ENCODE measurements at places on chromosomes 16 and 17.

- DNase-seq: no peak
These were observed 256.4 kb downstream of the CDH13 start for GRCh38 chr16:82882982-82883835.

GRCh38 chr16:48918520-48919258 is 308.7 kb upstream of the N4BP1 start:
- DNase-seq: no peak

GRCh38 chr16:466651-467050 is 41.2 kb downstream of the RAB11FIP3 start:
- no peak for DNase-seq

DNA sequence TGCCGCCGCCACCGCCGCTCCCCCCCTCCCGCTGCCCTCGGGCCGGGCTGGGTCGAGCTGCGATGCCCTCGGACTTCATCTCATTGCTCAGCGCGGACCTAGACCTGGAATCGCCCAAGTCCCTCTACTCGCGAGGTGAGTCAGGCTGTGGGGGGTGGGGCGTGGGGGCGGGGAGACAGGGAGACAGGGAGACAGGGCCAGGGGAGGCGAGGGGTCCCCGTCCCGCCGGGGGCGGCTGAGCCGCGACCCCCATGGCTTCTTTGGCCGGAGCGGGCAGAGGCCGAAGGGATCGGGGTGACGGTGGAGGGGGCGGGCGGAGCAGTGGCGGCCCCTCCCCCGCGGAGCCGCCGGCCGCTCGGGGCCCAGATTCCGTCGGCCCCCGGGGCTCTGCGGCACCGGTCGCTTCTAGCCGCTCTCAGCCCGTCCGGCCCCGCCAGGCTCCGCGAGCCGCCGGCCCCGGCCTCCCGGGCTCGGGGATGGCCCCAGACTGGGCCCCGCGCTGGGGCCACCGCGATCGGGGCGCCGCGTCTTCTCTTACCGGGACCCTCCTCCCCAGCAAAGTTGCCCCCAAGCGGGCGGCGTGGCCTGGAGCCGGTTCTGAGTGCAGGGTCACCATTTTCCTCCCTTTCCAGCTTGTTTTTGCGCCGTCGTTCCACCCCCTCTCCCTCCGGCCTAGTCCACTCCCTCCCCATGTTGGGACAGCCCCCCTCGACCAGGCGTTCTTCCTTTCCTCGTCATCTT is 644 bp downstream of the NFAT5 start:
- peak; percentile 79 for DNase-seq

- no peak for DNase-seq
These were observed 231.1 kb upstream of the TBX2 start for GRCh38 chr17:61168506-61168905.

DNA sequence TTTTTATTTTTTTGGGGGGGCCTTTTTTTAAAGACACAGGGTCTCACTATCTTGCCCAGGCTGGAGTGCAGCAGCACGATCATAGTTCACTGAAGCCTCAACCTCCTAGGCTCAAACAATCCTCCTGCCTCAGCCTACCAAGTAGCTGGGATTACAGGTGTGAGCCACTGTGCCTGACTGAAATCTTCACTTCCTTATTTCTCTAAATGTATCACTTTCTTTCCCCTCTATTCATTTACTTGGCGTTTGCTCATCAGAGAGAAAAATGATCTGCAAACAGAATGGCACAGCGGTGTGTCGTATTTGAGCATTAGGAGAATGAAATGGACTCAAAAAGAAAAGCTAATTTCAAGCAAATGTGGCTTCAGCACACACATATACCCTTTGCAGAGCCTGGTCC is 44.3 kb upstream of the CDH5 start:
- DNase-seq: no peak

DNA sequence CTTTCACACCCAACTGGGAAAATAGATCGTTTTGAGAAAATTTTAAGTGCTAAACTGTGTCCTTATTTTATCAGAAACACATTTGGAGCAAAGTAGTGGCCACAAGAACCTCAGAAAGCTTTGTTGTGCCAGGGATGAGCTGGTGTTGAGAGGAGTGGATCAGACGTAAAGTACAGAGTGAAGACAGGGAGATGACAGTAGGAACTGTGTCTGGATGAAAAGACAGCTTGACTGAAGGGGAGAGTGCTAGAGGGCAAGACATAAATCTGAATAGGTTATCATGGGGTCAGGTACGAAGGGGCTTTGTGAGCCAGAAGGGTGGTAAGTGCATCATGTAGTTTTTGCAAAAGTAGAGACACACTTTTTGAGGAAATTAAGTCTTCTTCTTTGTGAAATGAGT is 39.3 kb upstream of the CARMIL2 start:
- DNase-seq: no peak

GRCh38 chr16:15691046-15691445 is 41.0 kb downstream of the NDE1 start:
- DNase-seq: no peak

- DNase-seq: no peak
These were observed 352.5 kb downstream of the KCNJ2 start for GRCh38 chr17:70521821-70522256.

DNA sequence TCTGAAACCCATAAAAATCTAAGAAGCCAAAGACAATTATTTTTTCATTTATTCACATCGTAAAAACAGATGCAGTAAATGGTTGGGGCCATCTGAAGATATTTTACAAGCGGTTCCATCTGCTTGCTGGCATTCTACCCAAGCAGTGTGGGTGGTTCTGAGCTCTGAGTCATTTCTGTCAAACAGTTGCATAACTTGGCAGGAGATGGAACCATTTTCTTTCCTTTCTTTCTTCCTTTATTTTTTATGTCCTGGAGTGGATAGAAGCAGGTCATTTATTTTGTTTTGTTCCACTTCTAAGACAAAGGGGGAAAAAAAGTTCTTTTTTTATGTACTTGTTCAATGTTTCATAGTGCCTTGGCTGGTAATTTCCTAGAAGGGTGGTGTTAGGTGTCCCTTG is 1151.9 kb upstream of the GOT2 start:
- DNase-seq: peak; percentile 70

DNA sequence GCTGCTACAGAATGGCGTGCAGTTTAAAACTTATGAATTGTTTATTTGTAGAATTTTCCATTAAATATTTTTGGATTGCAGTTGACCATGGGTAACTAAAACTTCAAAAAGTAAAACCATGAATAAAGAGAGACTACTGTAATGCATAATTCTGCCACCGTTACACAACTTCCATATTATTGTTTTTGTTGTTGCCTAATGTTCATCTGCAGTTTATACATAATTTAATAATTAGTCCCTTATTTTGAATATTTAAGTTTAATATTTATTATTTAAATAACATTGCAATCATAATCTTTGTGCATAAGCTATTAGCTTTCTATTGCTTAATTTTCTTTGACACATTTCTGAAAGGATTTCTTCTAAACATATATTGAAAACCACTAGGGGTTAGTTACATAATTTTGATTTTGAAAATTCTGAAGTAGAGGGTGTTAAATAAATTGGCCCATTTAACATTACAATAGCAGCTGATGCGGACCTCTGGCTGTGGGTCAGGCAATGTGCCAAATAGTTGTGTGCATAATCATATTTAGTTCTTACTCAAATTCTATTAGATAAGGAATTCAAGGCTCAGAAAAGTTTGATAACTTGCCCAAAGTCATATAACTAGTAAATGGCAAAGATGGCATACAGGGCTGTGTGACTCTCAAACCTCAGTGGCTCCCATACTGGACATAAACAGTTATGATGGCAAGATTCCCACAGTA is 31.1 kb downstream of the PPM1E start:
- DNase-seq: peak; percentile 85

DNA sequence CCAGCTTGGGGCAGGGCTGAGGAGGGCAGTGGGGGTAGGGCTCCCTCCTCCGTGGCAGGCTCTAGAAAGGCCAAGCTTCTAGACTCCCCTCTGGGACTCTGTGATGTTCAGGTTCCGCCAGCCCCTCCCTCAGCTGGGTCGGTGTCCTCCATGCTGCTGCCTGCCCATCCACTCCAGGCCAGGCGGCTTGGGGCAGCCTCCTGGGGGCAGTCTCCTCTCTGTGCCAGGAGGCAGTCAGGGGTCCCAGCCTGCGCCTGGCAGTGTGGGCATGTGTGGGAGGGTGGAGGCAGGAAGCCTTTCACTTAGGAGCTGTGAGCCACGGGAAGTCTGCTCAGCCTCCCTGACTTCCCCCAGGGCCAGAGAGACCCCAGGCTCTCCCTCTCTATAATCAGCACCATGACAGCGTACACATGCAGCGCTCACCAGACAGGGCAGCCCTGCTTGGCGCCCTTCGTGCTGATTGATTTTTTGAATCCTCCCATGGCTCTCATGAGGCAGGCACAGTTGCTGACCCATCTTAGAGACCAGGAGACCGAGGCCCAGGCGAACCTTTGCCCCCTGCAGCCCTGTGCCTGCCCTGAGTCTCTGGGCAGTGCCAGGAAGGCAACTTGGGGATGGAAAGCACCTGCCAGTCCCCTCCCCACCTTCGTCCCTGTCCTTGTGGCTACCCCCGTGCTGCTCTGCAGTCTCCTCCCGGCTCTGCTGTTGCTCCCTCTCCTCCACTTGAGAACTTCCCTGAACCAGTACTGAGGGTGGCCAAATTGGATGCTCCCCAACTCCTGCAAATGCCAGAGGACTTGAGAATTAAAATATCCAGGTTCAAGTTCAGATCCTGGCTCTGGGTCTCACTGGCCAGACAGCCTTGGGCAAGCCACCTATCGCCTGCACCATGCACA is 234.7 kb upstream of the GSE1 start:
- DNase-seq: no peak

- DNase-seq: no peak
These were observed 197.2 kb downstream of the RBFOX3 start for GRCh38 chr17:79413611-79414010.

DNA sequence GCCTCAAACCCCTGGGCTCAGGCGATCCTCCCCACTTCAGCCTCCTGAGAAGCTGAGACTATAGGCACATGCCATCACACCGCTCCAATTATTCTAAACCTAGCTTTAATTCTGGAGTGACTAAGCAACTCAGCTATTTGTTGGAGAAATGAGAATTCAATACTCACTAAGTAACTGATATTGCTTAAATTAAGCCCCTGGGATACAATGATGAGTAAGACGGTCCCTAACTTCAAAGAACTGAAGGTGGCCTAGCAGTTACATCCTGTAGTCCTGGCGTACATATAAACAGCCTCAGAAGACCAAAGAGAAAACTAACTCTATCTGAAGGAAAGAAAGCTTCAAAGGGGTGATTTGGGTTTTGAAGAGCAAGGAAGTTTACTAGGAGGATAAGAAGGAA is 25.0 kb downstream of the XPO6 start:
- peak; percentile 60 for DNase-seq

- DNase-seq: no peak
These were observed 18.6 kb downstream of the GDPD1 start for GRCh38 chr17:59238906-59239305.

DNA sequence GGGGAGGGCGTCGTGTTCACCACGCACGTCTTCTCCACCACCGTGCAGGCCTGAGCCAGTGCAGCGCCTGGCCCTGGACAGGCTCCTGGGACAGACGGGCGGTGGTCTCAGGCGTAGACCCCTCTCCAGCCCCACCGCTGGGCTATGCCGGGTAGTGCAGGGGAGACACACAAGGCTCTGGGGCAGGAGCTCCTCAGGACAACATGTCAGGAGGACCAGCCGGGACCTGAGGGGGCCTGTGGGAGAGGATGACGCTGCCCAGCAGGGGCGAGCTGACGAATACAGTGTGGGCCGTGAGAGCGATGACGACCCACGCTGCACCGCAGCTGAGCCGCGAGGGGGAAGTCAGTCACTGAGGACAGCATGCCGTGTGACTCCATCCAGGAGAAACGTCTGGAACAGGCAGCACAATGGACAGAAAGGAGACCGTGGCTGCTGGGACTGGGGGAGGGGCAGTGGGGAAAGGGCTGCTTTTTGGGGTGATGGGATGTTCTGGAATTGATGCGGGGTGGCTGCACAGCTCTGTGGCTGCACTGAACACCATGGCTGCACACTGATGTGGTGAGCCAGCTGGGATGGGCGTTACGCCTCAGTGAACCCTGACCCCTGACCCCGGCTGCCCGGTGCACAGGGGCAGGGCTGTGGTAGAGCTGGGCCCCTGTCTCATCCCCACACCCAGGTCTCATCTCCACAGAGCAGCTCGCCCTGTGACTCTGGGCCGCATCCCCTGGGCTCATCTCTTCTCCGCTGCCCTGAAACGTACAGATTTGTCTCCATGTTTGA is 20.2 kb downstream of the DNASE1 start:
- no peak for DNase-seq

- DNase-seq: peak; percentile 54
These were observed 17.5 kb upstream of the WFIKKN2 start for GRCh38 chr17:50817838-50818237.

- no peak for DNase-seq
These were observed 7.8 kb downstream of the PSMD12 start for GRCh38 chr17:67358612-67359011.

DNA sequence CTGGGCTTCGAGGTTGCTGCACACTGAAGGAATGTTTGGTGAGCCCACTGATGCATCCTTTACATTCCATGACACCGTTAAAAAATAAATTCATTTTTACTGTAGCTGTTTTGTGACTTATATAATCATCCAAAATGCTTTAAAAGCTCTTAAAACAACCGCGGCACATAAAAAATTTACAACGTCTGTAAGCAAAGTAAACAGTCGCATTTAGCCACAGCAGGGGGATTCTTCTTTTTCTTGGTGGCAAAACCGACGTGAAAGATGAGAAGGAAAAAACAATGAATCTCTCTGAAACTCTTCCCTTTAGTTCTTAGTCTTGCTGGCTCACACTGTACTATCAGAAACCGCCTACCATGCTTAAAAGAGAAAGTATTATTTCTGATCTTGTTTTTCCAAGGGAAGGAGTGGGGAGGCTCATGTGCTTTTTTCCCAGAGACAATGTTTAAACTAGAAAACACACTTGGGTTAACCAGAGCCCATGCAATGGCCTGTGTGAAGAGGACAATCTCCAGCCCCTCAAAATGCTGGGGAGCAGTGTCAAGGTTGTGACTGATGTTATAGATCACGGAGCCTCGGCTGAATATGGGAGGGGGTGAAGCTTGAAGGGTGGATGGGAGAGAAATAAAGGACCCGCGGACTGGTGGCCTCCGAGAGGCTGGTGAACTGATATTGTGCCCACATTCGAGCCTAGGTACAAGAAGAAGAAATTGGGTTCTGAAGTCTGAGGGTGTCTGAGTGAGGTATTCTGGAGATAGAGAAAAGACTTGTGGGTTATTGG is 91.1 kb downstream of the IRF8 start:
- DNase-seq: no peak

DNA sequence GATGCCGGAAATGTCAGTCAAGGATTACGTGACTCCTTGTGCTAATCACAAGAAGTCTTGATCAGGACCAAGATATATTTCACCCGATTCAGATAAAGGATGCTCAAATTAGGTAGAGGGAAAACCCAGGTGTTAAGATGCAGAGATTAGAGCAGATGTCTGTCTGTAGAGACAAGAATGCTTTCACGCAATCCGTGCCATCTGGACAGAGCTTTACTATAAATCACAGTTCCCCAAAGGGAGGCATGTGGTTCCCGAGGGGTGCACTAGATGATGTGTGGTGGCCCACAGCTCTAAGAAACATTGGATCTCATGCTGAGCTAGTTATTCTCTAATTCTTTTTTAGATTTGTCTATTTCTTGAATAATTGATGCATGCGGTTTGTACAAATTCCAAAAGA is 9.8 kb upstream of the MAP3K14 start:
- DNase-seq: no peak

- no peak for DNase-seq
These were observed 115.3 kb downstream of the CEP112 start for GRCh38 chr17:66076546-66077190.

GRCh38 chr17:17873450-17873991 is 36.7 kb upstream of the SREBF1 start:
- DNase-seq: no peak

GRCh38 chr16:81142864-81143263 is 46.7 kb upstream of the GCSH start:
- DNase-seq: no peak
